ENCODE measurements at places on chromosomes 1 and 21. TPM values are rescaled to one million over a fixed set of nuclear protein-coding genes. Genes with fewer than 3 reads are reported as not detected.

The PRR9 gene
- 6.4 TPM for total RNA-seq

The GPR3 gene
- 0.11 TPM for total RNA-seq

The LIPI gene
- total RNA-seq: not detected

The SMCP gene
- total RNA-seq: not detected

The GLIS1 gene
- not detected for total RNA-seq

The POU3F1 gene
- total RNA-seq: 40.8 TPM

The C1orf74 gene
- total RNA-seq: 4.7 TPM

The GSTM5 gene
- not detected for total RNA-seq

The RXFP4 gene
- not detected for total RNA-seq

The CELA2A gene
- total RNA-seq: not detected

The PWP2 gene
- 27.0 TPM for total RNA-seq

The CASQ2 gene
- 0.54 TPM for total RNA-seq

The SV2A gene
- 2.1 TPM for total RNA-seq

The ASAP3 gene
- total RNA-seq: 381 TPM

The RAB25 gene
- total RNA-seq: 62.4 TPM

Data from placental epithelial cell (primary cell).